Non-pigmented ciliary epithelial cell (primary cell): ENCODE measurements at places on chromosomes 2 and 18.

- no peak for DNase-seq
Measured at GRCh38 chr2:48173141-48173540, 266.8 kb upstream of the FBXO11 start.

GRCh38 chr2:65421432-65421748 is 11.0 kb downstream of the SPRED2 start:
- no peak for DNase-seq

GRCh38 chr2:8244639-8245038 is 437.2 kb upstream of the ID2 start:
- no peak for DNase-seq

DNA sequence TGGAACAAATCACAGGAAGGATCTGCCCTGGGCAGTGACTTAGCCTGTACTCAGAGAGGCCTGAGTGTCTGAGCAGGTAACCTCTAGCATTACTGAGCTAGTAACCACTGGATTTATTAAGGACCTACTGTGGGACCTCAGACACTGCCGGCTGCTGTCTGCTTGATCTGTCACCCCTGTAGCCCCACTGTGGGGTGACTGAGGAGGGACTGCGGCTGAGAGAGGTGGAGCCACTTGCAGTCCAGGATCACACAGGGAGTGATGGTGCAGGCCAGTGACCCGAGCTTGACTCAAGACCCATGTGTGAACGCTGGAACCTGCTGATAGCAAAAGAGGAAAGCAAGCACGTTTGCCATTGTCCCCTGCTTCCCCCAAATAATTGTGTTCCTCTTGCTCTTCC is 15.6 kb downstream of the CHMP1B start:
- DNase-seq: no peak

- DNase-seq: no peak
Measured at GRCh38 chr2:1262609-1263008, 150.7 kb upstream of the TPO start.

GRCh38 chr18:26926066-26926675 is 60.7 kb upstream of the AQP4 start:
- no peak for DNase-seq

DNA sequence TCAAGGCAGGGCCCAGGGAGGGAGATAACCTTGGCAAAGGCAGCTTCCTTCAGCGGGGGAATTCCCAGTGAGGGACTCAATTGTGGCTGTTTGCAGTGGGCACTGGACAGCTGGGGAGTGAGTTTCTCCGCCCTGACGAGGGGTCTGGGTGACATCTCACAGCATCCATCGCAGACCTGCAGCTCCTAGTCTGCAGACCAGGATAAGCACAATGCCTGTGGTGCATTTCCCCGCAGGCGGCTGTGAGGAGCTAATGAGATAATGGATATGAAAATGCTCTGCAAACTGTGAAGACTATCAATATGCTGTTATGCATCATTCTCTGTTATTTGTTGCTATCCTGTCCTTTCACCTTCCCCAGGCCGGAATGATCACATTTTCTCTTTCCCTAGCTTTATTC is 30.0 kb upstream of the CYP1B1 start:
- no peak for DNase-seq

GRCh38 chr2:105697781-105698449 is 46.8 kb upstream of the NCK2 start:
- no peak for DNase-seq

- no peak for DNase-seq
Measured at GRCh38 chr2:39491653-39492052, 54.6 kb upstream of the MAP4K3 start.

- no peak for DNase-seq
Measured at GRCh38 chr2:165122521-165122920, 81.3 kb downstream of the SCN3A start.

DNA sequence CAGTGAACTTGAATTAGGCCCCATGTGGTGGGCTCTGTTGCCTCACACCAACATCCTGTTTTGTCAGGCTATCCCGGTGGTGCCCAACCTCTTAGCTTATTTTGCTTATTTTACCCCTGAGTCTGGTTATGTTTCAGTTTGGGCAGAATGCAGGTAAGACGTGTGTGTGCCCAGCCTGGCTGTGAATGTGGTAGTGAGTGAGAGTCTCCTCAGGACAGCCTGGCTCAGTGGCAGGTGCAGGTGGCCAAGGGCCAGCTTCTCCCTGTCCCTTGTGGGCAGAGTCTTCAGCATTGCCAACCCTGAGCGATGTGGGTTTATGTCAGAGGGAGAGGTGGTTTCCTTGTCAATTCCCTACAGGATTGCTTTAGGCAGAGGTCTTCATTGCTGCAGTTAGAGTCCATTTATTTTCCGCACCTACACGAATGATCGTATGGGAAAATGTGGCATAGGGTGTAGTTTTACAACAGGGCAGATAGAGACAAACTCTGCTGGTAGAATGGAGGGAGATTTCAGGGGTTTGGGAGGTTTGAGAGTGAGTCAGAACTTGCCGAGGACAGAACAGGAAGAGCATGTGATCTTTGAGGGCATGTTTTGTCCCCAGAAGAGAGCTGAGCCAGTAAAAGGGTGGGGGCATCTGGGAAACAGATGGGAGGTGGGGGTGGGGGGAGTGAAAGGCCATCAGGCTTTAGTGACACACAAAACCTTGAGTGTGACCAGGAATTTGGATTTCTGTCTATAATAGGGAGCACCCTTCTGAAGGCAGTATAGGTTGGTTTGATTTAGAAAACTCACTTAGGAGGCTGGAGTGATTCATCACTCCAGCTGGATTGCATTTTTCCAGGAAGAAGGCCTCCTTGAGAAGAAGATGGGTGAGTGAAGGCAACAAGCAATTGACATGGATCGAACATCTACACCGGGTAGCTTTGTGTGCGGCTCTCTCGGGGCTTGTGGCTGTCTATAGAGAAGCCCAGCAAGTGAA is 156.2 kb upstream of the CELF4 start:
- DNase-seq: no peak

DNA sequence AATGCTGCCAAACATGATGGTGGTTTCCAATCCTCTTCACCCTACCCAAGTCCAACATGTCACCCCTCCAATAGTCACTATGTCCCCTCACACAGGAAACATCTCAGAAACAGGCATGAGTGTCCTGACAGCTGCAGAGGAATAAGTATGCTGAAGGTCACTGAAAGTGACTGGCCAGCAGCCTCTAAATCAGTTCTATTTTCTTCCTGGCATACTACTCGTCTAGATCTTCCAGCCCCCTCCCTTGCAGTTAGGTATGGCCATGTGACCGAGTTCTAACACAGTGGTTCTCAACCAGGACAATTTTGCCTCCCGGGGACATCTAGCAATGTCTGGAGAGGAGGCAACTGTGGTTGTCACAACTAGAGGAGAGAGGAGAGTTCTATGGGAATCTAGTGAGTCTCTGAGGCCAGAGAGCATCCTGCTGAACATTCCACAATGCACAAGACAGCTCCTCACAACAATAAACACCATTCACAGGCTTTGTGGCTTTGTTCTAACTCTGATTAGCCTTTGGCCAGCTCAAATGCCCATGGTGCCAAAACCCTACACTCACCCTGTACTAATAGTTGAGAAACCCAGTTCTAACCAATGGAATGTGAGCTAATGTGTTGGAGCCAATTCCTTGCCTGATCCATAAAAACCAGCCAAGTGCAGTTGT is 12.6 kb upstream of the ID2 start:
- DNase-seq: no peak
